Naive B cell (primary cell): ENCODE measurements at places on chromosomes 6 and 20. TPM values are rescaled to one million over a fixed set of nuclear protein-coding genes. Genes with fewer than 3 reads are reported as not detected.

GRCh38 chr20:37643400-37643799 is 50.4 kb upstream of the CTNNBL1 start:
- no peaks in the 10 kb centered on the region for H3K36me3 ChIP-seq
- peaks cover 60% of the 10 kb centered on the region for H3K27me3 ChIP-seq

DNA sequence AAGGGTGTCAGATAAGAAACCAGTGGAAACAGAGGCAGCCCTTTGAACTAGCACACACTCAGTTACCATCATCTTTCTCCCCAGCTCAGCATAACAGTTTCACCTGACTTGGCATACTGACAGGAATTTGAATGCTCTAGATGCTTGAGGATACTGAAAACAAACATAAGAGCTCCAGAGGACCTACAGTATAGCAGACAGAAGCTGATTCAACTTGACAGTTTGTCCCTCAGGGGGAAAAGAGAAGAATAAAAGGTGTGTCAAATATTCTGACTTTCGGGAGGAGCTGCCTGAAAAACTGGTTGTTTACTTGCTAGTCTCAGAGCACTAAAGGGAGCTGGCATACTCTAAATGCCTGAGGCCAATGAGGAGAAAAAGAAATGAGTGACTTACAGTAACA is 35.1 kb downstream of the EYS start:
- no peaks in the 10 kb centered on the region for H3K36me3 ChIP-seq
- no peaks in the 10 kb centered on the region for H3K27me3 ChIP-seq
- H3K27ac ChIP-seq, result no peak overlapping the region
- no peak overlapping the region for H3K4me3 ChIP-seq
- no peaks in the 10 kb centered on the region for H3K4me1 ChIP-seq
- no peak for DNase-seq

GRCh38 chr6:44004136-44004535 is 123.1 kb downstream of the MRPL14 start:
- no peak for DNase-seq
- H3K27ac ChIP-seq, result no peak overlapping the region
- peaks cover 71% of the 10 kb centered on the region for H3K27me3 ChIP-seq
- H3K4me3 ChIP-seq, result no peak overlapping the region
- peaks cover 19% of the 10 kb centered on the region for H3K4me1 ChIP-seq

GRCh38 chr6:137271245-137272183 is 52.3 kb upstream of the IFNGR1 start:
- peak; percentile 28 for DNase-seq
- H3K4me3 ChIP-seq, result no peak overlapping the region
- H3K27ac ChIP-seq, result no peak overlapping the region
- no peaks in the 10 kb centered on the region for H3K27me3 ChIP-seq

DNA sequence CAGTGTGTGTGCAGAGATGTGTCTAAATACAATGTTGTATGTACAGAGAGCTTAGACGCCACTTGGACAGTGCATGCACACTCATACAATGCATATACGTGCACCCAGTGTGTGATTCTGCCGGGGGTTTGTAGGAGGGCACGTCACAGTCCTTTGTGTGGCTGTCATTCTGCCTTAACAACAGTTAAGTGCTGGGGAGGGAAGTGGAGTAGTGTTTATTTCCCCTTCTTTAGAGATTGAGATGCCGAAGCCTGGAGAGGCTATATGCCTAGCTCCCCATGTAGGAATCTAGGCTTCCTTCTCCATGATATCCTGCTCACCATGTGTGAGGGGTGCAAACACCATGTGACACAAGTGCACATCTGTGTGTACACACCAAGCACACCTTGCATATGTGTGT is 38.2 kb downstream of the MDFI start:
- H3K4me3 ChIP-seq, result no peak overlapping the region
- H3K4me1 ChIP-seq, result peaks cover 3% of the 10 kb centered on the region
- no peaks in the 10 kb centered on the region for H3K36me3 ChIP-seq
- peaks cover 11% of the 10 kb centered on the region for H3K27me3 ChIP-seq

- no peaks in the 10 kb centered on the region for H3K4me1 ChIP-seq
- H3K36me3 ChIP-seq, result no peaks in the 10 kb centered on the region
- H3K27ac ChIP-seq, result no peak overlapping the region
- H3K27me3 ChIP-seq, result peaks cover 16% of the 10 kb centered on the region
Observed at GRCh38 chr20:34190262-34190661, 51.0 kb upstream of the ASIP start.

DNA sequence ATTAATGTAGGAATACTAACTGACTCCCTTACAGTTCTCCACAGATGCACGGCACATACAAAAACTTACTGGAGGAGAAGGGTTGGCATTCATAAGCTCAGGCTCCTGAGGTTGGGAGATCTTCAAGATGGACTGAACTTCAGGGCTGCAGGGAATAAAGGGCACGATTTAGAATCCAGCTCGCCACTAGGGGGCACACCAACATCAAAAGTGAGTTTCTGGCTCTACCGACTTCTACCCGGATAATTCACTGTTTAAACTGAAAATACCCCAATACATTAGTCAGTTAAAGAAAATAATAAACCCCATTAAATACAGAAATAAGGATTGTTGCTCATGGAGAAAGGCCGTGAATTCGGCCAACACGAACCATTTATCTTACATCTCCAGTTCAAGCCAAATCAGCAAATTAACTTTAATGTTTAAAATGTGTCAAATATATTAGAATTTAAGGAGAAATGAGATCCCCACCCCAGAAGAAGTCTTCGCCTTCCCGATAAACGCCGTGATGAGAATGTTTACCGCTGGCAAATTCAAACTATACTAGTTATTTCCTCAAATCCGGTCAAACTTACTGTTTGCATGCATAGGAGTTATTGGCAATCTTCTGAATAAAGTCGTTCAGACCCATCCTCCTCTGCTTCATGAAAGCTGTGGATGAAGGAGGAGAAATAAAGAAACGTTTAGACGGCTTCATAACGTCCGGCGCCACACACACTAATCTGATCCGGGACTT is 121.7 kb upstream of the SLC2A12 start:
- peak overlapping the region; percentile 97 for H3K27ac ChIP-seq
- peaks cover 11% of the 10 kb centered on the region for H3K36me3 ChIP-seq
- H3K4me3 ChIP-seq, result peak overlapping the region; percentile 86
- peaks cover 39% of the 10 kb centered on the region for H3K4me1 ChIP-seq
- no peaks in the 10 kb centered on the region for H3K27me3 ChIP-seq
- DNase-seq, result peak; percentile 77

GRCh38 chr20:62685781-62686555 is 22.7 kb upstream of the NTSR1 start:
- H3K4me1 ChIP-seq, result peaks cover 7% of the 10 kb centered on the region
- peaks cover 11% of the 10 kb centered on the region for H3K27me3 ChIP-seq
- peak overlapping the region; percentile 75 for H3K27ac ChIP-seq
- DNase-seq, result no peak

PRSS16 gene
- 0.76 TPM for polyA plus RNA-seq

- H3K27ac ChIP-seq, result no peak overlapping the region
- peaks cover 7% of the 10 kb centered on the region for H3K27me3 ChIP-seq
- DNase-seq, result no peak
- no peaks in the 10 kb centered on the region for H3K36me3 ChIP-seq
- no peak overlapping the region for H3K4me3 ChIP-seq
Observed at GRCh38 chr6:33132081-33132524, 56.3 kb downstream of the HLA-DPB1 start.

GRCh38 chr20:3472105-3472504 is 1.3 kb downstream of the ATRN start:
- DNase-seq, result no peak
- no peaks in the 10 kb centered on the region for H3K36me3 ChIP-seq
- no peaks in the 10 kb centered on the region for H3K27me3 ChIP-seq

FAM83C gene
- polyA plus RNA-seq, result not detected

GRCh38 chr6:21245488-21245887 is 348.1 kb upstream of the SOX4 start:
- H3K27ac ChIP-seq, result peak overlapping the region; percentile 82
- H3K4me3 ChIP-seq, result no peak overlapping the region
- H3K36me3 ChIP-seq, result no peaks in the 10 kb centered on the region
- no peaks in the 10 kb centered on the region for H3K27me3 ChIP-seq
- H3K4me1 ChIP-seq, result peaks cover 15% of the 10 kb centered on the region

DNA sequence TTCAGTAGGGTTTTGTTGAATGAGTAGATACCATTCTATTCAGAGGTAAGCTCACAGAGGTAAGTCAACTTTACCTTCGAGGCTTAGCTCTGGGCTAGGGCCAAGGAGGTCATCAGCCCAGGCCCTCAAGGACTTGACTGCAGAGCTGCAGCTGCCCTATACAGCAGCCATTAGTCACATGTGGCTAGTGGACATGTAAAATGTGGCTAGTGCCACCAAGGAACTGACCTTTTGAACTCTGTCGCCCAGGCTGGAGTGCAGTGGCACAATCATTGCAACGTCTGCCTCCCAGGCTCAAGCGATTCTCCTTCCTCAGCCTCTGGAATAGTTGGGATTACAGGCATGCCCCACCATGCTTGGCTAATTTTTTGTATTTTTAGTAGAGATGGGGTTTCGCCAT is 47.9 kb upstream of the EPB41L1 start:
- H3K36me3 ChIP-seq, result no peaks in the 10 kb centered on the region
- H3K27me3 ChIP-seq, result peaks cover 5% of the 10 kb centered on the region
- H3K4me1 ChIP-seq, result peaks cover 3% of the 10 kb centered on the region
- H3K4me3 ChIP-seq, result no peak overlapping the region

TAGAP gene
- 355 TPM for polyA plus RNA-seq

GRCh38 chr6:6522709-6523108 is 65.8 kb upstream of the LY86 start:
- H3K27ac ChIP-seq, result no peak overlapping the region
- H3K4me1 ChIP-seq, result no peaks in the 10 kb centered on the region
- peaks cover 7% of the 10 kb centered on the region for H3K36me3 ChIP-seq
- peaks cover 82% of the 10 kb centered on the region for H3K27me3 ChIP-seq

- no peak for DNase-seq
- H3K36me3 ChIP-seq, result peaks cover 14% of the 10 kb centered on the region
- no peak overlapping the region for H3K27ac ChIP-seq
- H3K4me1 ChIP-seq, result no peaks in the 10 kb centered on the region
- H3K4me3 ChIP-seq, result no peak overlapping the region
Observed at GRCh38 chr6:158043586-158044524, 62.2 kb downstream of the SYNJ2 start.

HSPA12B gene
- polyA plus RNA-seq, result not detected

DNA sequence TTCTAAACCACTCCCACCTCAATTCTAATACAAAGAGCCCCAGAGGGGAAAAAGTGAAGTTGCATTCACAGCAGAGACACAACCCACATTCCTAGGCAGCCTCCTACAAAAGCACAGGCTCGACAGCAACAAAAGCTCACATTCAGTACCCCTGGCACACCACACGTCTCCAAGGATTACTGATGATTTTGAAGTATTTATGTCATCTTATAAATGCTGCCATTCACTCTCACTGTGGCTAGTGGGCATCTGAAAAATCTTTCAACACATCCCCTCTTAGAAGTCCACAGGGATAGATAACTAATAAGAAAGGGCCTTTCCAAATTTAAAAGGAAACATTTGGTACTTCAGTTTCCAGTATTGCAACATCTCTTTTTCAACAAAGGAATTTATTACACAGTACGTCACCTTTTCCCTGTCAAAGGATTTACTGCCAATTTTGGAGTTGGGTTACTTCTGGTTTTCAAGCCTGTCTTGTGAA is 146.7 kb downstream of the TASP1 start:
- peaks cover 4% of the 10 kb centered on the region for H3K36me3 ChIP-seq
- DNase-seq, result no peak
- H3K4me3 ChIP-seq, result no peak overlapping the region
- no peak overlapping the region for H3K27ac ChIP-seq

DNA sequence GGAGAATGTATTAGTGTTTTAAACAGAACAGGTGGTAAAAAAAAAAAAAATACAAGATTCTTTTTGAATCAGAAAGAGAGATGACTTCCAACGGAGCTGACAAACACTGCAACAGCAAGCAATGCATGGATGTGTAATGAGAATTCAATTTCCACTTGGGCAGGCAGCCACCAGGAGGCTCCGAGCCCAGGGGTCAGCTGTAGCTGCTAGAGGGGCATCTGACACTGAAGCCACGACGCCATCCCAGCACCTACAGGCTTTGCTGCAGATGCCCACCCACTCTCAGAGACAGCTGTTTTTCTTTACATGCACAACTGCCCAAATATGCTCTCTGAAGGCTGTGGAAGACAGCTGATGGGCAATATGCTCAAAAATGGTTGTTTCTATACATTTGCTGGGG is 75.4 kb downstream of the ELOVL5 start:
- H3K36me3 ChIP-seq, result peaks cover 63% of the 10 kb centered on the region
- peak overlapping the region; percentile 42 for H3K27ac ChIP-seq
- no peak overlapping the region for H3K4me3 ChIP-seq
- DNase-seq, result no peak
- H3K4me1 ChIP-seq, result peaks cover 28% of the 10 kb centered on the region
- no peaks in the 10 kb centered on the region for H3K27me3 ChIP-seq

- DNase-seq, result peak; percentile 85
- H3K36me3 ChIP-seq, result no peaks in the 10 kb centered on the region
- no peaks in the 10 kb centered on the region for H3K27me3 ChIP-seq
- peaks cover 33% of the 10 kb centered on the region for H3K4me1 ChIP-seq
- H3K4me3 ChIP-seq, result peak overlapping the region; percentile 79
Observed at GRCh38 chr6:163667372-163668060, 253.0 kb downstream of the QKI start.

PRSS35 gene
- polyA plus RNA-seq, result not detected

ENPP5 gene
- 0.57 TPM for polyA plus RNA-seq

HSPA1L gene
- 0.63 TPM for polyA plus RNA-seq

GRCh38 chr20:14729390-14729789 is 392.0 kb upstream of the FLRT3 start:
- no peak for DNase-seq
- no peak overlapping the region for H3K4me3 ChIP-seq
- H3K4me1 ChIP-seq, result peaks cover 5% of the 10 kb centered on the region
- no peak overlapping the region for H3K27ac ChIP-seq

DNA sequence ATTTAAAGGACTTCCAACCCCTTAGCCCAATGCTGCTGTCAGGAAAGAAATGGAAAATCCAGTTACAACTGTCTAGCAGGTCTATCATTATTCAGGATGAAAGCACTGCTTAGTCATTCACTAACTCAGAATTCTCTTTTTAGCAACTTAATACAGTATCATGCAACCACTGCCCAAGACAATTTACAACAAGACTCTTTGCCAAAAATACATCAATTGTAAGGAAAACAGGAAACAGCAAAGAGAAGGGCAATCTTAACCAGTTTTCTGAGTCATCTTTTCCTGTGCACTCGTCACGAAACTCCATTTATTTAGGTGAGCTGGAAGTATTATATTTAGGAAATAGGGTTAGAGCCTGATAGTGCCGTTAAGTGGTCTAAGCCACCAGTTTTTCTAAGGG is 1197.7 kb upstream of the CITED2 start:
- H3K36me3 ChIP-seq, result no peaks in the 10 kb centered on the region
- no peak overlapping the region for H3K27ac ChIP-seq
- DNase-seq, result no peak
- H3K4me1 ChIP-seq, result no peaks in the 10 kb centered on the region
- no peak overlapping the region for H3K4me3 ChIP-seq
- H3K27me3 ChIP-seq, result peaks cover 6% of the 10 kb centered on the region

GRCh38 chr20:53148771-53149147 is 176.6 kb downstream of the TSHZ2 start:
- H3K4me1 ChIP-seq, result no peaks in the 10 kb centered on the region
- H3K27me3 ChIP-seq, result peaks cover 16% of the 10 kb centered on the region
- H3K36me3 ChIP-seq, result no peaks in the 10 kb centered on the region
- no peak overlapping the region for H3K27ac ChIP-seq
- no peak for DNase-seq
- no peak overlapping the region for H3K4me3 ChIP-seq

ORC3 gene
- 35.3 TPM for polyA plus RNA-seq
